ENCODE measurements at places on chromosomes 3 and 15.

- DNase-seq, result no peak
These were observed 225.9 kb upstream of the DPH6 start for GRCh38 chr15:35771746-35772442.

- DNase-seq, result no peak
These were observed 26.1 kb downstream of the C15orf39 start for GRCh38 chr15:75227663-75228280.

- DNase-seq, result no peak
These were observed 147.4 kb upstream of the ARHGEF26 start for GRCh38 chr3:153973722-153974265.

GRCh38 chr15:66412220-66412619, 25.5 kb downstream of the MAP2K1 start:
- DNase-seq, result no peak

- DNase-seq, result no peak
These were observed 155.4 kb upstream of the CADPS start for GRCh38 chr3:63030666-63031065.

DNA sequence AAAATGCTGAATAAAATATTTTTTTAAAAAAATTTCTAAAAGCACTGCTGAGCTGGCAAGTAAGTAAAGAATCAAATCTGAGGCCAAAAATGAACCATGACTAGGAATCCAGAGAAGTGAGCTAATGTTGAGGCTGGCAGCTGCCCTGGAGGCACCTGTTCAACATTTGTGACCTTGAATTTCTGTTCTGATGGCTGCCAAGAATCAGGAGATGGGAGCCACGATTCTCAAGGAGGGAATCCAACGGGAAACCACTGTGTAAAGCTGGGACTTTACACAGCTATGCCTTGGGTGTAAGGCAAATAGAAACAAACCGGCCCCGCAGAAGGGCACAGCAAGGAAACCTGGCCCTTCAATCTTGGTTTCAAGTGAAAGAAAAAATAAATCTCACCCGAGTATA, 22.7 kb downstream of the HEG1 start:
- DNase-seq, result no peak

DNA sequence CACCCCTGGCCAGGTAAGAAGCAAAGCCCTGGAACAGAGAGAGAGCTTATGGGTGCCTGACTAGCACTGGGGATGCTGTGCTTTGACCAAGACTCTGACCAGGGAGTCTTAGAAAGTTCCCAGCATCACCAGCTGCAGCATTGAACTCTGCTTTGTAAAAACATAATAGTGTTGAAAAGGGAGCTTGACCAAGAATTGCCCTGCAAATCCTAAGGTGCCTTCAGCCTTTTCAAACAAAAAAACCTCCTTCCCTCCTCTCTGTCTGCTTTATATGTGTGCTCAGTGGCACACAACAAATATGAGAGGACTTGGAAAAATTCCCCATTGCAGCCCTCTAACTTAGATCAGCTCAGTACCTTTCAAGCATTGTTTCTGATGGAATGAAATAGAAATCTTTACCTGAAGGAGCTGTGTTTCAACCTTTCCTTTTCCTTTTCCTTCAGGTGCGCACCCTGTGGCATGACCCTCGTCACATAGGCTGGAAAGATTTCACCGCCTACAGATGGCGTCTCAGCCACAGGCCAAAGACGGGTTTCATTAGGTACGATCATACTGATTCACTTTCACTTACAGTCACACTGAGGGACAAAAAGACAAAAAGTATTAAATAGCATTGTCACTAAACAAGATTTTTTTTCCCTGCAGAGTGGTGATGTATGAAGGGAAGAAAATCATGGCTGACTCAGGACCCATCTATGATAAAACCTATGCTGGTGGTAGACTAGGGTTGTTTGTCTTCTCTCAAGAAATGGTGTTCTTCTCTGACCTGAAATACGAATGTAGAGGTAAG, 13.0 kb downstream of the THBS1 start:
- no peak for DNase-seq

DNA sequence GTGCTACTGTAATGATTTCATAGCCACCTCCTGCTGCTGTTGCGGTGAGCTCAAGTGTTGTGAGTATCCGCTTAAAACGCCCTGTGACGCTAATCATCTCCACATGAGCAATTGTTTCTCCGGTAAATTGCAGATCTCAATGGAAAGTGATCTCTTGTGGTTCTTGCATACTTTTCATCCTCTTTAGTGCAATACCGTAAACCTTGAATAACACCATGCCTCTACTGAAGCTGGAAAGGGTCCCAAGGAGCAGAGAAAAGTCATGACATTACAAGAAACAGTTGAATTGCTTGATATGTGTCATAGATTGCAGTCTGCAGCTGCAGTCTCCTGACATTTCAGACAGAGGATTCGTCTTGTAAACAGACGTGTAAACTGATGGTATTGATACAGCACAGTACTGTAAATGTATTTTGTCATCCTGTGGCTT, 6.0 kb upstream of the CEMIP start:
- no peak for DNase-seq

- no peak for DNase-seq
These were observed 151.0 kb upstream of the THBS1 start for GRCh38 chr15:39429898-39430357.

DNA sequence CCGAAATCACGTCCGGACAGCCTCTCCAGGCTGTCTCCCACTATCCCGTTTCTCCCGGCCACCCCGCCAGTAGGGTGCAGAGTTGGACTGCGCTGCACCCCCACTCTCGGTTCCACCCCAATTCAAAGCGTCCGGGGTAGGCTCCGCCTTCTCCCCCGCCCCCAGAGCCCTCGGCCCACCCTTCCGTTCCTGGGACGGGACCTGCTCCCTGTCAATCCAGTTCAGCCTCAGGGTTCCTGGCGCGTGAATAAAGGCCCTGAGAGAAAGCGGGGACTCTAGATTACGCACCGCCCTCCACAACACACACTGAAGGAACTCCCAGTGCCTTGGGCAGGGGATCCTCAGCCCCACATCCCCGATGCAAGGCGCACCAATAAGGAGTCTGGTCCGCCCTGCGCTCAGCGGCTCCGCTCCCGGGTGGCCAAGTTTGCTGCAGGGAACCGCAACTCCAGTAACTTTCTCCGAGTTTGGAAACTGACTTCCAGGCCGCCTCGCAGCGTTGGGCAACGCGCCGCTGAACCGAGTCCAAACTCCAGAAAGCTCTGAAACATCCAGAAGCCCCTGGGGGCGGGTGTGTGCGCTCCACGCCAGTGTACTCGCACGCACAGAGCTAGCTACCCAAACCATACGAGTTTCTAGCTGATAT, 1.9 kb downstream of the ADAMTS9 start:
- DNase-seq, result peak; percentile 69

GRCh38 chr3:133675631-133676335, 14.0 kb upstream of the TOPBP1 start:
- DNase-seq, result no peak

GRCh38 chr3:115052906-115053305, 94.2 kb downstream of the ZBTB20 start:
- DNase-seq, result peak; percentile 41

DNA sequence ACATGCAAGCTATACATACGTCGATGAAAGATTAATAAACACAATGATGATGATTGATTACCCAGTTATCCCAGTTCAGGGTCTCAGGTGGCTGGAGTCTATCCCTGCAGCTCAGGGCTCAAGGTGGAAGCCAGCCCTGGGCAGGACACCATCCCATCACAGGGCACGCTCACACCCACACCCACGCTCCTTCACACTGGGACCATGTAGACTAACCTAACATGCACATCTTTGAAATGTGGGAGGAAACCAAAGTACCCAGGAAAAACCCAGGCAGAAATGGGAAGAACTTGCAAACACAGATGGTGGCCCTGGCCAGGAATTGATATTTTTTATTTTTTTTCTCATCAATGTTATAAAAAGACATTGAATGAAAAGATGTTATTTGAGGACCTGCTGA, 151.4 kb upstream of the MCTP2 start:
- DNase-seq, result no peak

GRCh38 chr3:65030014-65030627, 342.3 kb upstream of the ADAMTS9 start:
- no peak for DNase-seq

- peak; percentile 84 for DNase-seq
These were observed 169.4 kb downstream of the CHST2 start for GRCh38 chr3:143288944-143289343.

- no peak for DNase-seq
These were observed 27.9 kb downstream of the SIDT1 start for GRCh38 chr3:113560271-113560670.

DNA sequence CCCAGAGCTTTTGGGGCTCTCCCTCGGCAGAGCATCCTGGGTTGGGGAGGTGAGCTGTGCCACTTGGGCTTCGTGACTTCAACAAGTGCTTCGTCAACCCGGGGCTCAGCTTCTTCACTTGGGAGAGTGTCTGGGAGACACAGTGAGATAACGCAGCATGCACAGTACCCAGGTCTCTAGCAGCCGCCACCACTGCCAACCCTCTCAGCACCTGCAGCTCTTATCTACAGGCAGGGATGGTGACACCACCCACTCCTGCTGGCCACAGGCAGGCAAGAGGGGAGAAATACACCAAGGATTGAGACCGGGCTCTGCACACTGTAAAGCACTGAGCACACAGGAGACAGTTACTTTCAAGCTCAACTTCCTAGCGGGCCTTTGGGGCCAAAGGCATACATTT, 11.6 kb downstream of the TKT start:
- no peak for DNase-seq

DNA sequence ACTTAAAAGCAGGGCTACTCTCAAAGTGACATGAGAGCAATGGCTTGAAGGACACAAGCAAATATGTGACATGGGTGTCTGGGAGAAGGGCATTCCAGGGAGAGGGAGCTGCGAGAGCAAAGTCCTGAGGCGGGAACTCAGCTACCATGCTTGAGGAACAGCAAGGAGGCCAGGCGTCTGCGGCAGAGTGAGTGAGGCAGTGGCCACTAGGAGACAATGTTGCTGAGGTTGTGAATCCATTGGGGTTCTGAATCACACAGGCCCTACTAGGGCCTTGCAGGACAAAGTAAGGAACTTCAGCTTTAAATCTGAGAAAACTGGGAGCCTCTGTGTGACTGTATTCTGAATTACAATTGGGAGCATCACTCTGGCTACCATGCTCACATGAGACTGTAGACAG, 94.1 kb upstream of the PRICKLE2 start:
- DNase-seq, result no peak

DNA sequence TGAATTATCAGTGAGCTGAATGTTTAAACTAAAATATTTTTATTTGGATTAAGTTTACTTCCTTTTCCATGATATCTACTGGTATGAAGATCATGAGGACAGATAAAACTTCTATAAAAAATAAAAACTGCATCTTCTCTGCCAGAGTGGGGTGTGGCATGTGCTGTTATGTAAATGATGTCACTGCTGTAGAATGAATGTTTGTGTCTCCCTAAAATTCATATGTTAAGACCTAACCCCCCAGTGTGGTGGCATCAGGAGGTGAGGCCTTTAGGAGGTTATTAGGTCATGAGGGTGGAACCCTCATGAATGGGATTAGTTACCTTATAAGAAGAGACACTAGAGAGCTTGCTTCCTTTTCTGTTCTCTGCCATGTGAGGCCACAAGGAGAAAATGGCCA, 178.7 kb upstream of the DPH6 start:
- no peak for DNase-seq

GRCh38 chr3:100709842-100710260, 557 bp downstream of the TFG start:
- DNase-seq, result peak; percentile 32

DNA sequence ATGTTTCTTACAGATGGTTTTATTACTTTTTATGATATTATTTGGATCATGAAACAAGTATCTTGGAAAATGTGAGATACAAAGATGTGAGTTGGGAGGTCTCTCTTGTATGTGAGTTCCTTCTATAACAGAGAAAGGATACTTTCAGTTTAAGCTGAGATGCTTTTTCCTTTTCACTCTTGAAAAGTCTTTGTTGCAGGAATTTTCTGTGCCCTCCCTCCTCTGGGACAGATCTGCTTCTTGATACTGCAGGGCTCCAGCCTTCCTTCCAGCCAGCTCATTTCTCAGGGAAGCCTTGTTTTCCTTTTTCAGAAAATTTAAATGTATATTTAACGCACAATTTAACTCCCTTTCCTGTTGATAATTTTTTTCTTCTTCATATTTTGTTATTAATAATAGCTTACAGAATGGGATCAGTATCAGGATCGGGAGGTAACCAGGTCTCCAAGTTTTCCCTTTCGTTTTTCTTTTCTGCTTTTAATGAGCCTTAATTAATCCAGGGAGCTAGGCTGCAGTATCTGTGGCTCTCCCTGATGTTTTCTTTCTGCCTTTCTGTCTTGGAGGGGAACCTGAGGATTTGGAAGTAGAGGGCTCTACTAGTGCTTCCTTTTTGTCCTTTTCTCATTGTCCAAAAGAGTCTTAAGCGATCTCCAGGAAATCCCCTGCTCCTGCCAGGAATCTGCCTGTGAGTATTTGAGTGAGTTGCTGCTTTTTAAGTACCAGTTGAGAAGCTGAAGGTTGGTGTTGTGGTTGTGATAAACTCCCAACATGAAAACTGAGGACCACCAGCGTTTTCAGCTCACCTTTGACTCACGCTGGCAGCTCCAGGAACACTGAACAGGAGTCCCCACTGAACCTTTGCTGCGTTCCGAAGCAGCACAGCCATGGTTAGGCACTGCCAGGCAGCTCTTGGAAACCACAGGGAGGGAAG, 105.7 kb downstream of the IGF1R start:
- DNase-seq, result peak; percentile 17

- DNase-seq, result no peak
These were observed 331.2 kb downstream of the ULK4 start for GRCh38 chr3:41630708-41631107.

DNA sequence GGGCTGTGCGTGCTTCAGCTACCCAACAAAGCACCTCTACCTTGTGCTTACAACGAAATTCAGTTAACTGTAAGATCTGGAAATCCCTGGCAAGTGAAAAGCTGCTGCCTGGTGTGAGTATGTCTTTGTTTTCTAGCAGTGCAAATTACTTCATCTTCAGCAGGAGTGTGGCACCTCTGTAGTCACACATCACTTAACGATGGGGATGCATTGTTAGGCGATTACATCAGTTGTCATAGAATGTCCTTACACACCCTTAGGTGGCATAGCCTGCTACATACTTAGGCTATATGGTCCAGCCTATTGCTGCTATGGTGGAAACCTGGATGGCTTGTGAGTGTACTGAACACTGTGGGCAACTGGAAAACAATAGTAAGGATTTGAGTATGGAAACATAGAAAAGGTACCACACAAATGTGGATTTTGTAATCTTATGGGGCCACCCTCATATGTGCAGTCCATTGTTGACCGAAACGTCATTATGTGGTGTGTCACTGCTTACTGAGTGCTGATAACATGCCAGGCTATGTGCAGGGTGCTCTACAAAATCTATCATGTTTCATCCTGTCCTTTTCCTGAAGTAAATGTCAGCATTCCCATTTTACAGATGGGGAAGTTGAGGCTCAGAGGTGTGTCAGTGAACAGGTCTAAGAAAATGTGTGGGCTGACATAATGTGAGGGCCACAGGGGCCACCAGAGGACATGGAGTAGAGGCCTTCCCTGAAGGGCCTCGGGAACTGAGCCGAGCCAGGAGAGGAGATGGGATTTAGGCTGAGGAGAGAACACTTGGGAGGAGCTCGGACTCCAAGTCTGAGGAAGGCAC, 173.5 kb downstream of the VGLL4 start:
- DNase-seq, result no peak

- no peak for DNase-seq
These were observed 22.7 kb downstream of the CD80 start for GRCh38 chr3:119536757-119537156.

Measured in pons (tissue), 1 donor.